ENCODE measurements at places on chromosomes 11 and 22. TPM values are rescaled to one million over a fixed set of nuclear protein-coding genes. Genes with fewer than 3 reads are reported as not detected.

CTSW gene
- total RNA-seq: 0.43 TPM

RTL10 gene
- 19.0 TPM for total RNA-seq

FHIP1B gene
- 13.5 TPM for total RNA-seq

TESMIN gene
- total RNA-seq: 2.6 TPM

ADSL gene
- total RNA-seq: 102 TPM

OR8D1 gene
- 0.32 TPM for total RNA-seq

YPEL1 gene
- total RNA-seq: under 0.01 TPM

RELA gene
- total RNA-seq: 22.2 TPM

RNF169 gene
- 23.5 TPM for total RNA-seq

C11orf87 gene
- total RNA-seq: not detected

SLC5A12 gene
- total RNA-seq: 0.43 TPM

IGSF22 gene
- total RNA-seq: under 0.01 TPM

TRIM48 gene
- total RNA-seq: not detected

MUC15 gene
- not detected for total RNA-seq

MMP27 gene
- not detected for total RNA-seq

ALDH3B1 gene
- total RNA-seq: 27.1 TPM

KRTAP5-10 gene
- not detected for total RNA-seq

GNB1L gene
- 11.0 TPM for total RNA-seq

MEI1 gene
- total RNA-seq: 2.2 TPM

NRXN2 gene
- 5.2 TPM for total RNA-seq

TRIM49 gene
- not detected for total RNA-seq

CREB3L1 gene
- total RNA-seq: 66.7 TPM

OR5P2 gene
- total RNA-seq: under 0.01 TPM

SYT13 gene
- total RNA-seq: not detected

OR52I1 gene
- not detected for total RNA-seq

C22orf42 gene
- total RNA-seq: not detected

TRIM6 gene
- 6.5 TPM for total RNA-seq

SLN gene
- total RNA-seq: not detected

NAP1L4 gene
- 87.6 TPM for total RNA-seq

All from fibroblast of villous mesenchyme (primary cell).